ENCODE measurements at places on chromosomes 7 and 10.
A peak's percentile ranks its signal among the peaks of the same experiment; 100 is the strongest.

DNA sequence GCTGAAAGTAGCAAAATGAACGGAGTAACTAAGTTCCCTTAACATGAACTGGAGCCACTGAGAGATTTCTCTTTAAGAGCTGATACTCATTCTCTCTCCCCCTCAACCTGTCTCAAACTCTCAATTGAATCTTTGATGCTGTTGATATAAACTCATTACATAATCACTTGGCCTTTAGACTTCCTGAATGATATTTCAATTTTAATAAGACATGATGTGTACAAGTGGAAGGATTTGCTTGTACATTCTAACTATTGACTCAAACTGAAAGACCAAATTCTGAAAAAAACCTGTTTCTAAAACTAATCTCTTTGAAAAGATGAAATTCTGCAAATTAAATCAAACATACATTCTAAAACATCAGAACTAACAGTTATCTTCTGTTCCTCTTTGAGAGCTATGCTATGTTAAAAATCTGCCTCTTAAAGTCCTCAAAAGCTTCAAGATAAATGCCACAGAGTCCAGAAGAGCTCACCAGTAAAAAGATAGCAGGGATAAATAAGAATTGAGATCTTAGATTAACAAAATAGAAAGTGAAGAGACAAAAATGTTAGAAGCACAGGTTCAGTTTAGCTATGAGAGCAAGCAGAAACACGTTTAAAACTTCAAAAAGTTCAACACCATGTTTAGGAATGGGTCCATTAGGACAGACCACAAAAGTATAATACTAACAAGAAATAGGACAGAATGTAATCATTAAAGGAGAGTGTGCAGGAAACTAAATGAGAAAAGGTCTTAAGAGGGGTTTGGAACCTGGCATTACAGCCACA lies 46.1 kb downstream of the TNPO3 start:
- DNase-seq: no peak

DNA sequence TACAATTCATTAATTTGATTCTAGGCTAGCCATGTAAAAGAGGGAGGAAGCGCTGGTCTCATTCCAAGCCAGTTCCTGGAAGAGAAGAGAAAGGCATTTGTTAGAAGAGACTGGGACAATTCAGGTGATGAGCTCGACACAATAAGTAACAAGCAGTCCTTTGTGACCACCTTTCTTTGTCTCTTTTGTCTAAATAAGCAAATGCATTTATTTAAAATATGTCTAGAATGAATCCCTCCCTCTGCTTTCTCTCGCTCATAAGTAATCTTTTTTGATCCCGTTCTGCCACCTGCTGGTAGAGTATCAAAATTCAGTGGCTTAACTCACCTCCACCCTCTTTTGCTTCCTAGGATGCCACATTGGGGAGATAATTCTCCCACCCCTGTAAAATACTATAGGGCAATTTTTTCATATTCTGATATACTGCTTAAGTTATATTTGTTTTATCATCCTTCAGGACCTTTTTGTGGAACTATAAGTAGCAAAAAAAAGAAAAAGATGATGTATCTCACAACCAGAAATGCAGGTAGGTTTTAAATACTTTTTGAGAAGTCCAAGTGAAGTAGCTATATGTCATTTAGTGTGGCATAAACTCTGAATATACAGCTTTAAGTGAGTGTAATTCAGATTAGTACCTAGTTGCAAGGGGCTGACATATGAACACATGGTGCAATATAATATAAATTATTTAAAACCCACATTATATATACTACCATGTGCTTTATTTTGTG lies 91.5 kb downstream of the GSDME start:
- DNase-seq: peak; percentile 13

GRCh38 chr10:12501324-12501723 lies 152.0 kb downstream of the CAMK1D start:
- no peak for DNase-seq

GRCh38 chr10:73501651-73502050 lies 5.8 kb upstream of the PPP3CB start:
- no peak for DNase-seq

- no peak for DNase-seq
Observed at GRCh38 chr10:117449636-117450035, 74.4 kb upstream of the PDZD8 start.

- DNase-seq: no peak
Observed at GRCh38 chr7:46463170-46463569, 542.1 kb upstream of the IGFBP3 start.

DNA sequence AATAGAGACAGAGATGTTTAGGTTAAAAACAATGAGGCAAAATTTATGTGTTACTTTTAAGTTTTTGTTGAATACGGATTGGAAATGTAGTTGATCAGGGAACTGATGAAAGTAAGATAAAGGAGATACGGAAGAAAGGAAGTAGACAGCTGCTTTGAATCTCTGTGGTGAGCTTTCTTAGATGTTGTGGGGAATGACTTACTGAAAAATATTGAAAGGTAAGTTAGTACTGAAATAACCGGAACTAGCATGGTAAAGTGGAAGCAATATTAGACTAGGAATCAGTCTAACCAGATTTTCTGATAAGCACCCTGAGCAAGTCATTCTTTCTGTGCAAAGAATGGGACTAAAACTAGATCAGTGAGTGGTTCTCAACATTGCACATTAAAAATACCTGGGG lies 34.8 kb downstream of the LUC7L2 start:
- DNase-seq: no peak

GRCh38 chr10:109939315-109939961 lies 16.1 kb upstream of the XPNPEP1 start:
- DNase-seq: no peak

DNA sequence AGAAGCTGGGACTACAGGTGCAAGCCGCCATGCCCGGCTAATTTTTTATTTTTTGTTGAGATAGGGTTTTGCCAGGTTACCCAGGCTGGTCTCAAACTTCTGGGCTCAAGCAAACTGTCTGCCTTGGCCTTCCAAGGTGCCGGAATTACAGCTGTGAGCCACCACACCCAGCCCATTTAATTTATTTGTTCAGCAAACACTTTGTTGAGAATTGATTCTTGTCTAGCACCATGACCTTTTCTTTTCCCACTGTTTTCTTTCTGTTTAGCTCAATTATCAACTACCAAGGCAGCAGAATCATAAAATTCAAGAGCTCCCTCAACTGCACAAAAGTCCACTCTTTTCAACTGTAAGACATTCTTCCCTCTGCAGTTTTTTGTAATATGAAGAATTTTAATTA lies 47.8 kb upstream of the PARD3 start:
- DNase-seq: no peak

GRCh38 chr7:149471289-149471953 lies 10.6 kb upstream of the ZNF777 start:
- DNase-seq: no peak

GRCh38 chr7:145909991-145910513 lies 206.5 kb upstream of the CNTNAP2 start:
- no peak for DNase-seq

GRCh38 chr10:86346799-86347665 lies 19.6 kb downstream of the GRID1 start:
- DNase-seq: no peak

DNA sequence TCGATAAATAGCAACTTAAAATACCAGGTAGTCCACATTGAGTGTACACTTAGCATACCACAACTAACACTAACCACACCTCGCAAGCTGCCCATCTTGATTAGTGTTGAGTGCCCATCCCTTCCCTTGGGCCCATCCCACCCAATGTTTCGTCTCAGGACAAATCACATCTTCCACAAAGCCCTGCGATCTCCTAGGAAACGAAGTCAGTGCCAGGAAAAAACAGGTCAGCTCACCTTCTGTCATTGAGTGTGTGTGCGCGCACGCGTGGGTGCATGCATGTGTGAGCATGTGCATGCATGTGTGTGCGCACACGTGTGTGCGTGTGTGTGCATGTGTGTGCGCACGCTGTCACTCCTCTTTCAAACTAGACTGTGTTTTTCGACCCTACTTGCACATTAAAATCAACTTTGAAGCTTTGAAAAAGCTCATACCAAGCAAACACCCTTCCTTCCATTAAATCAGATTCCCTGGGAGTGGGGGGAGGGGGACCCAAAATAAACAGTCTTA lies 48.8 kb upstream of the OPALIN start:
- DNase-seq: no peak

DNA sequence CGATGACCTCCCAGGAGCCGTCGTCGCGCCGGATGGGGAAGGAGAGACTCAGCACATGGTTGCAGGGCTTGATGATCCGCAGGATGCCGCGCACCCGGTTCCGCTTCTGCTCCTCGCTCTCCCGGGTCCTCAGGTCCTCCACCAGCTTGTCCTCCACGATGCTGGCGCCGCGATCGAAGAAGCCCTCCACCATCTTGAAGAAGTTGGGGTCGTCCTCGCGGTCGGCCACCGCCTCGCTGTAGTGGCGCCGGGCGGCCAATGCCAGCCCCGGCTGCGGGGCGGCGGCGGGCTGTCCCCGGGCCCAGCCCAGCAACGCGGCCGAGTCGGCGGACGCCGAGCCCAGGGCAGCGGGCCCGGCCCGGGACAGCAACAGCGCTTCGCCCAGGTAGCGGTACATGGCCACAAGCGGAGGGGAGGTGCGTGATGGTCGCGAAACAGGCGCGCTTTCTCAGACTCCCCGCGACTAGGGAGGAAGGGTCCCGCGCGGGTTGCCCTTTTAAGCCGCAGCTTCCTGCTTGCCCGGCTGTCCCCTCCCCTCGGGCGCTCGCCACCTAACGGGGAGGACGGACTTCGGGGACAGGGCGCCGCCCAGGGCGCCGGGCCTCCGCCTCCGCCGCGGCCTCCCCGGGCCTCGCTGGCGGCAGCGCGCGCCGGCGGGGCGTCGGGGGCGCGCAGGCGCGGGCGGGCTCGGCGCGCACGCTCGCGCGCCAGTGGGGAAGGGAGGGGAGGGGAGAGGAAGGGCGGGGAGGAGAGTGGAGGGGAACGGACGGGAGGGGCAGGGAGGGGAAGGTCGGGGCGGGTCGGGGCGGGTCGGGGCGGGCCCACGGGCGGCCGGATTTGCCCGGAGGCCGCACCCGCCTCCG lies at the start of the genes GLUD1 and SHLD2:
GLUD1 (minus strand) TSS at position 471 of the 863 bp plus-strand sequence; CDS start at position 397, 74 bp downstream.
SHLD2 (plus strand) TSS at position 834 of the 863 bp plus-strand sequence. CDS start 56,149 bp downstream, outside the sequence.
- peak; percentile 87 for DNase-seq

- no peak for DNase-seq
Observed at GRCh38 chr7:66296-66695, 126.1 kb upstream of the FAM20C start.

DNA sequence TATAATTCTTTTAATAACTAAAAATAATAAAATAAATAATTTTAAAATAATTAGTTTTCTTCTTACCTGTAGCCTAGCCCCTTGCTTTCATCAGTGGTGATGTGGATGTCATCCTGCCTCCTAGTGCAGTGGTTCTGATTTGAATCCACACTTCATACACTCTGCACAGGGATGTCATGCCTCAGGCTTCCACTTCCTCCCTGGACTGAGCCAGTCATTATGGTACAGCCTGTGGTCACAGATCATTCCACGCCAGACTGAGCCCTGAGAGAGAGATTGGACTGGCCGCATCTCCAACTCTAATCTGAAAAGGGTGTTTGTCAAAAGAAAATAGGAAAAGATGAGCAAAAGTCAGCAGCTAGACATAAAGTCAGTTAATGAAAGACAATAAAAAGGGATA lies 436.2 kb upstream of the IGFBP3 start:
- DNase-seq: no peak

DNA sequence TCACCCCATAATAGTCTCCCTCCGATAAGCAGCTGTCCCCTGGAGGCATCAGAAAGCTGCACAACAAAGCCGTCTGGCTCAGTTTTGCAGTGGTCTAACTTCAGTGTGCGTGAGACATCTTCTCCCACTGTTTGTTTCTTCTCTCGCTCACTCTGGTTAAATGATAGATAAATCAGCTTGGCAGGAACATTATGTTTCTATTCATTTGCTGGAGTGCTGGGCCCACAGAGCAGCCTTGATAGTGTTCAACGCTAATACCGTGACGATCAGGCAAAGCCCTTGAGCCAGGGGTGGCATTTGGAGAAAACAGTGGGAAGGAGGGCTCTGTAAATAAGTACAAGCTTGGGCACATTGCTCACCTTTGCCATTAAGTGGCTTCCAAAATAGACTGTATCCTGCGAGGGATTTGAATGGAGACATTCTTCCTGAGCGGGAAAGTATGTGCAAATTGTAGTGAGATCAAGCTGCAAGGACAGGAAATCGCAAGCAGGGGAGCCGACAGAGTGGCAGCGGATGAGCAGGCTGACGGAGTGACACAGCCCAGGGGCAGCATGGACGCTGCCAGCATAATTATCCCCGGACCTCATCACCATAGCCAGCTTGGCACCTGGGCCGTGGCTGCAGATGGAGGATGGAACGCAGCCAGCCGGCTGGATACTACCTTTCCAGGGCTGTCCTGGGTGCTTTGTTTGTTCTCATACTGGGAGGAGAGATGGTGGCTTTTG lies 256.8 kb upstream of the FZD8 start:
- DNase-seq: no peak

Data from CD8-positive, alpha-beta T cell (primary cell).